ENCODE measurements at places on chromosomes 1 and 21.

- DNase-seq: no peak
Observed at GRCh38 chr1:16905868-16906702, 10.3 kb downstream of the RNU1-2 start.

DNA sequence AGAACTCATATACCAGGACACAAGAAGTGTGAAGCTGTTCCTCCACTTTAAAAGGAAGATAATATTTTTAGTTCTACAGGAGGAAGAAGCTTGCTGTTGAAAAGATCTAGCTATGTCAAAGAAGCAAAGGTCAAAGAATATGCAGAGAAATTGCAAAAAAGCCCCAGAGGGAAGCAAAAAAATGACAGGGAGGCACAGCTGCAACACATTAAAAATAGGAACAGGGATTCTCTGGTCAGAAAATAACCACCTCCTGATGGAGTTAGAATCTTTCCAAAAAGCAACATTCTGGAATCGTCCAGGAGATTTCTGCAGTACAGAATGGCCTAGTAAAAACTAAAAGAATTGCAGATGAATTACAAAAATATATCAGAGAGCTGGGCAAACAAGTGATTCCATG, 238.9 kb upstream of the PRMT6 start:
- no peak for DNase-seq

DNA sequence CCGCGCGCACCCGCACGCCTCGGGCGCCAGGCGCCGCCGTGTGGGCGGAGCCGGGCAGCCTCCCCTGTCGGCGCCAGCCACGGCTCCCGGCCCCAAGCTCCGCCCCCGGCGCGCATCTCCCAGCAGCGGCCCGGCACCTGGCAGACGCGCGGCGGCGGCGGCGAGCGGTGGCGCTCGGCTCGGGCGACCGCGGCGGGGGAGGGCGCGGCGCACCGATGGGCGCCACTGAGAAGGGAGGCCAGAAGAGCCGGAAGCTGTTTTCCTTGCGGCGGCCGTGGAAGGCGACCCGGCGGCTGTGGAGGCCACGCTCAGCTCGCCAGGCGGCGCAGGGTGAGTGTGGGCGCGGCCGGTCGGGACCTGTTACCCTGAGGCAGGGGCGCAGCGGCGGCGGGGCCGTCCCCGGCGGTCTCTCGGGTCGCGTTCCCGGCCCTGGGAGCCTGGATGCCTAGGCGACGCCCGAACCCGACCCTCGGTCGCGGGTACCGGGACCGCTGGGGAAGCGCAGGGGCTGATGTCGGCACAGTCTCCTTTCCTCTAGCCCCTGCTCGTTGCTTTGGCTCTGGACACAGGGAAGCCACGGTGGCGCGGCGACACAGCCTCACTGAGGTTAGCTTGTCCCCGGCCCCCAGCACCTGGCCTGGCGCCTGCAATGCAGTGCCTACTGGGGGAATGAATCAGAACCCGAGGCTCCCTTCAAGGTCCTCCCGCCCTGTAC, 54.9 kb upstream of the DNAJC6 start:
- peak; percentile 87 for DNase-seq

GRCh38 chr21:42474043-42474831, 21.8 kb downstream of the RSPH1 start:
- no peak for DNase-seq

DNA sequence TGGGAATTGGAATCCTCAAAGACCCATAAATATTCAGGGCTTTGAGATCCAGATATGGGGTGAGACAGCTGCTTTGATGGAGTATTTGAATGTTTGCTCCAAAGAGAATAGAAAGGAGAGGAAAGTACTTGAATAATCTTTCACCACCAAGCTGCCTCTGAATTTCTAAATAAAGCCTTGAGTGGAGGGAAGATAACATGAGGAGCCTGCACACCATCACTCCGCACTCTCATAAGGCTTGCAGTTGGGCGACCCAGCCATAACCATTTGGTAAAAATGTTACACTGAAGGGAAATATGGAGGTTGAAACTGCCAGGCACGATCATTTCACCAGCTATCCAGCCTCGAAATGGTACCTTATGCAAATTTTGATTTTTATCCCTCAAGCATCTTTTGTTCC, 38.4 kb downstream of the VCAM1 start:
- DNase-seq: no peak

- DNase-seq: no peak
Observed at GRCh38 chr1:239276051-239276450, 110.3 kb upstream of the CHRM3 start.

GRCh38 chr1:227544067-227545050, 19.0 kb upstream of the ZNF678 start:
- no peak for DNase-seq

- DNase-seq: no peak
Observed at GRCh38 chr1:220326578-220326977, 54.3 kb upstream of the RAB3GAP2 start.

- DNase-seq: peak; percentile 36
Observed at GRCh38 chr1:197614916-197615692, 160.2 kb downstream of the DENND1B start.

- DNase-seq: no peak
Observed at GRCh38 chr1:55427606-55428005, 212.4 kb upstream of the USP24 start.

DNA sequence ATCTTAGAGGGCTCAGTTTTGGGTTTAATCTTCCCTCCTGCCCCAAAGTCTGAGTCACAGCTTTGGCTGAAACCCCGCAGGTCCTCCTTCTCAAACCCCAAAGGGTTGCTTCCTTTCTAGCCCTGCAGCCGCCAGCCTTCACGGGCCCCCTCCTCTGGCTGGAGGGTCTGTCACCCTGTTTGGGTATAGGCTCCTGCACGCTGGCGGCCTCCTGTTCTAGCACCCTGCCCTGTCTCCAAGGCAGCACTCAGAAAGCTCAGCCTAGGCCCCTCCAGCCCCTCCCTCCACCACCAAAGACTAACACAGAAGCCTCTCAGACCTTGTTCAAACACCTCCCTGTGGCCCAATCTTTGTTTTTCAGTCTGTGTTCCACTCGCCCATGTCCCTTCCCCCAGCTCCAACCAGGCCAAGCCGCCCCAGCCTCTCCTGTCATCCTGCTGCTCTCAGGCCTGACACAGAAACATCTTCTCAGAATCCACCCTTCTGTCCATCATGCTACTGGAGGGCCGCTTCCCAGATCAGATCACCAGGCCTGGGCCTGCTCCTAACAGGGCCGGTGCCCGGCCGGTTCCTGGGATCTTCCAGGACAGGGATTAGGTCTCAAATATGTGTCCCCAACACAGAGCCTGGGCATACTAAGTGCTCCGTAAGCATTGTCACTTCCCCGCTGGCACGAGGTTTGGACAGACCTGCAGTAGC, 35.6 kb downstream of the HTR6 start:
- DNase-seq: no peak

DNA sequence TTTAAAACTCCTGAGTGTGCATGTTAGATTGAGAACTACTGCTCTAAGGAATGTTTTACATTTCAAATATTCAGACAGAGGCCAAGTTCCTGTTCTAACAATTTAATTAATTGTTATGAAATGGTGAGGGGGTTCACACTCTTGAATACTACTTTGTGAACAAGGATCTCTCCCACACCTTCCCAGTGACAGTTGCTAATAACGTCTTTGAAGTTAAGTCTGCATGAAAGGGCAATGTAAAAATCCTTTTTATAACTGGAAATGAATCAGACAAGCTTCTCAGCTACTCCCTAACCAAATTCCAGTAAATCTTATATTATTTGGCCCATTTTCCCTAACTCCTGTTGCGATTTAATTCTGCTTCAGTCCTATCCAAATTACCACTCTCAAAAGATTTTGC, 828.5 kb upstream of the ADAMTS5 start:
- no peak for DNase-seq

DNA sequence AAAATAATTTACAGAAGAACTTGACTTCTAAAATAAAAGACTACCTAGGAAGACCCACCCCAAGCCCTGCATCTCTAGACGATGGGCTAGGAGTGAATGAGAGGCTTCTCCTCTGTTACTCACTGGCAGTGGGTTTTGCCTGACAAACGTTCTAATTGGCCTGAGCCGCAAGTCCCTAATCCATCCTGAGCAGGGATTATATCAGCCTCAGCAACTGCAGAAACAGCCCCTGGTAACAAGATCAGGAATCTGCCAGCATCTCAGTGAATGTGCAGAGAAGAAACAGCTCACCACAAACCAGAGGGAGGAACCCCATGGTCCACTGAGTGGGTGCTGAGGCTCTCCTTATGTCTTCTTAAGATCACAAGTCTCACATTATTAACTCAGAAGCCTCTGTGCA, 240.6 kb downstream of the BRINP2 start:
- no peak for DNase-seq

DNA sequence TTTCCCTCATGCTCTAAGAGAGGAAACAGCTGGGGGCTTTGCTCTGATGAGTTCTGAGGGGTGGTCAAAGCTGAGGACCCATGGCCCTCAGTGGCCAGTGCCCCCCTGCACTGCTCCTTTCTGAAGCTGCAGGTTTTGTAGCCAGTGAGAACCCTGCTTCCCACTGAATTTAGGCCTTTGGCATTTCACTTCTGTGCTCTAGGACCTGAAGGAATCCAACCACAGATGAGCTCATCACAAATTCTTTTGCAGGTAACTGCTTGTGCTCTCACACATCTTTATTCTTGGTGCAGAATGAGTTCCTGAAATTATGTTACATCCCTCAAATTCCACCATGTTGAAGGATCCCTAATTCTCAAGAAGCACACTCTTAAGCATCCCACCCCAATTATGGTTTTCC, 248.7 kb upstream of the IRF2BP2 start:
- DNase-seq: no peak

DNA sequence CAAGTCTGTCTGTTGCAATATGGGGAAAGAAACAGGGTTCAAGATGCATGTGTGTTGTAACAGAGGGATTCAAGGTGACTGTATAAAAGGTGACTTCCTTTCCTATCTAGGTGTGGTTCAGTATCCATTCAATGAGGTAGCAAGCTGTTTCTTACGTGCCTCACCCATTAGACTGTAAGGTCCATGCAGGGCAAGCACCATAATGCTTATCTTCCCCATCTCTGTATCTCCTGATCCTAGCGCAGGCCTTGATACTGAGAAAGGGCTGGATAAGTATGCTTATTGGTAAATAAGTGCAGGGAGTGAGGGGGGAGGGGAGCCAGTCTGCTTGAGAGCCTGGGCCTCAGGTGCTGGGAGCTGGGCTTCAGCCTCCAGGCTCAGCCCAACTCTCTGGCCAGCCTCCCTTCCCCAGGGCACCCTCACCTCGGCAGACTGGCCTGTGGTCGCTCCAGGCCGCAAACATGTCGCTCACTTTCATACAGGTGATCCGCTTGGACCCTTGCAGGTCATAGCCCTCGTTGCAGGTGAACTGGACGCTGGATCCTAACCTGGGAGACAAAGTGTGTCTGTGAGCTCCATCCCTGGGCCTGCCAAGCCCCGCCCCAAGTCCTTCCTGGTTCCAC, 44.5 kb upstream of the HMGB4 start:
- DNase-seq: no peak

- no peak for DNase-seq
Observed at GRCh38 chr1:192877283-192877886, 68.5 kb downstream of the RGS2 start.

- no peak for DNase-seq
Observed at GRCh38 chr1:113551728-113552127, 161.4 kb downstream of the MAGI3 start.

DNA sequence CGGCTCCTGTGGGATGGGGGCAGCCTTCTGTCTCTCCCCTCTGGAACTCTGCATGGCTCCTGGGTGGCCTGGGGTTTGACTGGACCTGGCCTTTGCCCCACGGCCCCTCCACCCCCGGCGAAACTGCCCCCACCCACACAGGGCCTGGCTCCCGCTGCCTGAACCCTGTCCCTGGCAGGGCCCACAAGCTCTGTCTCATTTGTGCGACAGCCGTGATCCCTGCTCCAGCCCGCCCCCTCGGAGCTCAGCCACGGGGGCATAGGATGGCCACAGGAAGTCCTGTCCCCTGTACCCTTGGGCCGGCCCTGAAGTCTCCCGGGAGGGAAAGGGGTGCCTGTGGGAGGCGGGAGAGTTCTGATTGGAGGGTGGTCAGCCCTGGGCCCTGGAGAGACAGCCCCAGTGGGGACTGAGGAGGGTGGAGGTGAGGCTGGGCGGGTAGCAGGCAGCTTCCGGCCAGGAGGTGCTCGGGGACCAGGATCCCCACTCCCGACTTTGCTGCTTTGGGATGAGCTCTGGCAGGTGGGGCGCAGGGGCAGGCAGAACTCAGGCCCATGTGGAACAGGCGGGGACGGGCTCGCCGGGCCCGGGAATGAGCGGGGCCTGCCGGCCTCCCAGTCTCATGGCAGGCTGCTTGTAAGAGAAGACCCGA, 45.1 kb downstream of the SLX9 start:
- DNase-seq: no peak

- no peak for DNase-seq
Observed at GRCh38 chr1:156358641-156359040, 10.4 kb upstream of the RHBG start.

GRCh38 chr1:204495777-204496176, 1.2 kb upstream of the PIK3C2B start:
- DNase-seq: no peak

GRCh38 chr1:70265946-70266345, 44.8 kb downstream of the SRSF11 start:
- no peak for DNase-seq

- peak; percentile 71 for DNase-seq
Observed at GRCh38 chr1:58782178-58783089, 1.4 kb downstream of the JUN start.

GRCh38 chr1:94027721-94028515, 93.0 kb downstream of the ABCA4 start:
- no peak for DNase-seq

- no peak for DNase-seq
Observed at GRCh38 chr1:27135541-27136235, 19.2 kb downstream of the SLC9A1 start.

DNA sequence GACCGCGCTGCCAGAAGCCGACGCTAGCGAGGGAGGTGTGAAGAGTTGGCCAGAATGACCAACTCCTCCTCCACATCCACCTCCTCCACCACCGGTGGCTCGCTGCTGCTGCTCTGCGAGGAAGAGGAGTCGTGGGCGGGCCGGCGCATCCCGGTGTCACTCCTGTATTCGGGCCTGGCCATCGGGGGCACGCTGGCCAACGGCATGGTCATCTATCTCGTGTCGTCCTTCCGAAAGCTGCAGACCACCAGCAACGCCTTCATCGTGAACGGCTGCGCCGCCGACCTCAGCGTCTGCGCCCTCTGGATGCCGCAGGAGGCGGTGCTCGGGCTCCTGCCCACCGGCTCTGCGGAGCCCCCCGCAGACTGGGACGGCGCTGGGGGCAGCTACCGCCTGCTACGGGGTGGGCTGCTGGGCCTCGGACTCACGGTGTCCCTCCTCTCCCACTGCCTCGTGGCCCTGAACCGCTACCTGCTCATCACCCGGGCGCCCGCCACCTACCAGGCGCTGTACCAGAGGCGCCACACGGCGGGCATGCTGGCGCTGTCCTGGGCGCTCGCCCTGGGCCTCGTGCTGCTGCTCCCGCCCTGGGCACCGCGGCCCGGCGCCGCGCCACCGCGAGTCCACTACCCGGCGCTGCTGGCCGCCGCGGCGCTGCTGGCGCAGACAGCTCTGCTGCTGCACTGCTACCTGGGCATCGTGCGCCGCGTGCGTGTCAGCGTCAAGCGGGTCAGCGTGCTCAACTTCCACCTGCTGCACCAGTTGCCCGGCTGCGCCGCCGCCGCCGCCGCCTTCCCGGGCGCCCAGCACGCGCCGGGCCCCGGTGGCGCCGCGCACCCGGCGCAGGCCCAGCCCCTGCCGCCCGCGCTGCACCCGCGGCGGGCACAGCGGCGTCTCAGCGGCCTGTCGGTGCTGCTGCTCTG, 1.2 kb downstream of the GPR88 start:
- DNase-seq: peak; percentile 45

Data from stimulated activated CD8-positive, alpha-beta memory T cell treated with anti-CD3 and anti-CD28 coated beads, Interleukin-4, amount 100 ng/mL, for 48 hours (primary cell).